ENCODE measurements at places on chromosomes 7 and 10.

DNA sequence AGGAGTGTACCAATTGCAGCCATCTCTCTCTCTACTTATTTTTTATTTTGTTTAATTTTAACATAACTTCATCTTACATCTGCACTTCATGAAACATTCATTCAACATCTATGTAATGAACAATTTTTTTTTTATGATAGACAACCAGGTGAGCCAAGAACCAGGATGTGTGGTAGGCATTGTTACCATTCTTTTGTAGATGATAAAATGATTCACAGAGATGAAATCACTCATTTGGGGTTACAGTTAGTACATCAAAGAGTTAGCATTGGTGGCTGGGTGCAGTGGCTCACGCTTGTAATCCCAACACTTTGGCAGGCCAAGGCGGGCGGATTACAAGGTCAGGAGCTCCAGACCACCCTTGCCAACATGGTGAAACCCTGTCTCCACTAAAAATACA is 127.8 kb downstream of the HDAC9 start:
- no peak for DNase-seq

- no peak for DNase-seq
Measured at GRCh38 chr7:75584354-75584753, 92.2 kb downstream of the SPDYE5 start.

- no peak for DNase-seq
Measured at GRCh38 chr7:50661345-50662040, 96.3 kb upstream of the DDC start.

GRCh38 chr7:55240418-55241142 is 124.6 kb upstream of the LANCL2 start:
- DNase-seq: no peak

GRCh38 chr7:104938741-104939390 is 75.1 kb upstream of the KMT2E start:
- no peak for DNase-seq

GRCh38 chr7:68247571-68247970 is 1250.9 kb downstream of the TYW1 start:
- DNase-seq: no peak

- DNase-seq: no peak
Measured at GRCh38 chr10:34705563-34705962, 109.5 kb downstream of the PARD3 start.

GRCh38 chr7:90430614-90431460 is 27.6 kb downstream of the CLDN12 start:
- no peak for DNase-seq

GRCh38 chr10:116825901-116826300 is 23.4 kb upstream of the ENO4 start:
- DNase-seq: no peak

GRCh38 chr7:25632616-25633015 is 404.3 kb upstream of the NPVF start:
- peak; percentile 89 for DNase-seq

All from foreskin melanocyte (primary cell).